ENCODE measurements at places on chromosomes 6 and 20. TPM values are rescaled to one million over a fixed set of nuclear protein-coding genes. Genes with fewer than 3 reads are reported as not detected.

Gene SLC17A5
- polyA plus RNA-seq, result 14.5 TPM

Gene HMGCLL1
- 5.6 TPM for polyA plus RNA-seq

Gene REM1
- polyA plus RNA-seq, result 5.8 TPM

Gene SLC17A1
- polyA plus RNA-seq, result not detected

Gene LGSN
- not detected for polyA plus RNA-seq

Gene AVP
- not detected for polyA plus RNA-seq

GRCh38 chr6:108165714-108166663 is at the start of gene NR2E1:
NR2E1 (plus strand) TSS chr6:108166022; CDS start chr6:108166766, 744 bp downstream.
- no peak for DNase-seq

GRCh38 chr6:106662458-106662857 is 33.1 kb downstream of the QRSL1 start:
- DNase-seq, result no peak

GRCh38 chr20:59977086-59977485 is 18.9 kb downstream of the CDH26 start:
- no peak for DNase-seq

DNA sequence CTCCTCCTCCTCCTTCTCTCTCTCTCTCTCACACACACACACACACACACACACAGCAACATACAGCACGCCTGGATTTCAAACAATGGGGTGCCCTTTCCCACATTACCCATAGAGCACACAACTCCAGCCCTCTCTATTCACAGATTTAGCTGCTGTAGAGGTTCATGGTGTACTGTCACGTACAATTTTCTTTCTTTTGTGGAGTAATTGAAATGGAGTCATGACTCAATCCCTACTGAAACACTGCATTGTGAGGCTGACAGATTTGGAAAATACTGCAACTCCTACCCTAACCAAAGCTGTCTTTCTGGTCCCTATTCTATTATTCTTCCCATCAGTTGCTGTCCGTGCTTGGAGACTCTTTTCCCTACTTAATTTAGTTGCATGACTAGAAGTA is 166.9 kb downstream of the EDN1 start:
- DNase-seq, result no peak

GRCh38 chr20:47337413-47337812 is 19.1 kb downstream of the ZMYND8 start:
- DNase-seq, result no peak

DNA sequence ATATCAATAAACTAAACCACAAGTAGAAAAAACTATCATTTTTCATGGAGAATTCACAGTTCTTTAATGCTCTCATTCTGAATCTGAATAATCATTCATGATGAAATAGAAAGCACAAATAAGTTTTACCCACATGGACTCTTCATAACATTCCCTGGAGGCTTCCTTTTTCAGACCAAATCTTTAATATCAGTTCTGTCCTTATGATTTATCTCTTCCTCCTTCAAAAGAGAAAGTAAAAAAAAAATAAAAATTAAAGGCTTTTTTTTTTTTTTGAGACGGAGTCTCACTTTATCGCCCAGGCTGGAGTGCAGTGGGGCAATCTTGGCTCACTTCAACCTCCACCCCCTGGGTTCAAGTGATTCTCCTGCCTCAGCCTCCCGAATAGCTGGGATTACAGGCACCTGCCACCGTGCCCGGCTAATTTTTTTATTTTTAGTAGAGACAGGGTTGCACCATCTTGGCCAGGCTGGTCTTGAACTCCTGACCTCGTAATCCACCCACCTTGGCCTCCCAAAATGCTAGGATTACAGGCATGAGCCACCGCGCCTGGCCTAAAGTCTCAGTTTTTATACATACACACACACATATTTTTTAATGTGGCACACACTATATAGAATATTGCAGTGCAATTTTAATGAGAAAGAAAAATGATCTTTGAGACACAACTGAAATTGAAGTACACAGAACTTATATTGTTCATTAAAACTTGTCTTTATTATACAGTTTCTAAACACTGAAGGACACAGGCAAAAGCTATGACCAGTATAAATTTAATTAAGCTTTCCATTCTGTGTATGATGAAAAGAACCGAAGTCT is 31.9 kb upstream of the ZNF217 start:
- no peak for DNase-seq

- no peak for DNase-seq
Measured at GRCh38 chr6:80105972-80106417, 476 bp upstream of the BCKDHB start.

GRCh38 chr20:10649797-10650160 is 24.0 kb downstream of the JAG1 start:
- DNase-seq, result no peak

DNA sequence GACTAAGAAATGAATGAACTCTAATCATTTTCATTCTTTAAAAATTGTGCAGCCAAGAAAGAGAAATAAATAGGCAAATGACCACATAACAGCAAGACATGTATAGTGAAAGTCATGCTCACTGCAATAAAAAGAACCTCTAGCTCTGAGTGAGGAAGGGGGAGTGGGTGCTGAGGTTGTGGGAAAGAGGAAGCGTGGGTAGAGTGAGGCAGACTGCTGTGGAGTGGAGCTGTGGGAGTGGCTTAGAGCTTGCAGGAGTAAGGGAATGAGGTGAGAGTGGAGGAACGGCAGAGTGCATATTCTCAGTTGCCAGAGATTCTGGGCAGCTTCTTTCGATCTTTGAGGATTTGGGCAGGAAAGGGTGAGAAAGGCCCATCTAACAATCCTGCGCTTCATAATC is 10.4 kb downstream of the DEFB129 start:
- DNase-seq, result no peak

GRCh38 chr20:48723308-48724264 is 104.2 kb downstream of the PREX1 start:
- DNase-seq, result no peak

DNA sequence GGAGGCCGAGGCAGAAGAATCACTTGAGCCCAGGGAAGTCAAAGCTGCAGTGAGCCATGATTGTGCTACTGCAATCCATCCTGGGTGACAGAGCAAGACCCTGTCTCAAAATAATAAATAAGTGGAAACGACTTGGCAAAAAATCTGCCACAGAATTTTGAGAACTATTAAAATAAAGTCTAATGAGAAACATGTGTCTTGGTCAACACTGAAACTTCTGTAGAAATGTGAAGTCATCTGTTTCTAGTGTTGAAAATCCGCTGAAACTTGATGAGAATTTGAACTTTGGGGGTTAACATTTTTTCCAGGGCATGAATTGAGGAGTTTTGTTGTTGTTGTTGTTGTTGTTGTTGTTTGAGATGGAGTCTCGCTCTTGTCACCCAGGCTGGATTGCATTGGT is 29.0 kb upstream of the BCLAF1 start:
- no peak for DNase-seq

DNA sequence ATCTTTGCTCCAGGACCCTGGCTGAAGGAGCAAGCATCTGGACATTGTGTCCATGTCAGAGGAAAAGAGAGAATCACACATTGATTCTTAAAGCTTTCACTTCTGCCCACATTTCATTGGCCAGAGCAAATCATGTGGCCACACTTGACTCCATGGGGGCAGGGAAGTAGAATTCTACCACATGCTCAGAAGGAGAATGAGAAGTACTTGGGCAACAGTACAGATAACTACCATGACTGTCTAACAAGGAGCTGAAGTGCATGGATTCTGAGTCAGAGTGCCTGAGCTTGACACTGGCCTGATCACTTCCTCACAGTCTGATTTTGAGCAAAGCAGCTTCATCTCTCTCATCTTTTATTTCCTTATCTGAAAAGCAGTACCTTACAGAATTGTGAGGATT is 38.6 kb downstream of the GHRH start:
- DNase-seq, result no peak

GRCh38 chr20:14069796-14070195 is 74.5 kb downstream of the MACROD2 start:
- DNase-seq, result no peak
